ENCODE measurements at places on chromosomes 2 and 18.

DNA sequence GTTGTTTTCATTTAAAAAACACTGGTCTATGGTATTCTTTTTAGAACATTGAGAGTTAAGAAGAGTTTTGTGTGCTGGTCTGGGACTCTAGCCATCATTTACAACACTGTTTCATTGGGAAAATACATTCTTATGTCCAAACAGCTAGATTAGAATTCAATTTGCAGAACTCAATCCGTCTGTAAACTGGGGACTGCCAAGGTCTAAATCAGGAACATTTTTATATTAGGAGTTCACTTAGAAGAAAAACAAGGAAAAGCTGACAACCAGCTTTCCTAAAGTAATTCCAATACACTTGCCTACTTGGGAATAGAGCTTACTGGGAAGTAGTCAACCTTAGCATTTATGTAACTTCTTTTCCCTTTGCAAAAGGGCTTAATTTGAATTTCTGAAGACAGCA, 91.5 kb upstream of the RNF152 start:
- no peak for DNase-seq

DNA sequence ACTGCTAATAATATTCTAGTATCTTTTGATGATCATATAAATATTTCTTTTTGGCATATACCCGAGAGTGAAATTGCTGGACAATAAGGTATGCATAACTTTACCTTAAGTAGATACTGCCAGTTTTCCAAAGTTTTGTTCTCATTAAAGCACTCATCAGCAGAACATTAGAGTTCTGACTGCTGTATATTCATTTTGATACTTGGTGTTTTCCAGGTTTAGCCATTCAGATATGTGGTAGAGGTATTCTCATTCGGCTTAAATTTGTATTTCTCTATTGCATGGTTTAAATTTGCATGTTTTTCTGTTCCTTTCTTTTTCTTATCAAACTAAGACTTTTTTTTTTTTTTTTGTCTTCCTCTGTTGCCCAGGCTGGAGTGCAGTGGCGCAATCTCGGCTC, 18.2 kb downstream of the CYBRD1 start:
- no peak for DNase-seq

DNA sequence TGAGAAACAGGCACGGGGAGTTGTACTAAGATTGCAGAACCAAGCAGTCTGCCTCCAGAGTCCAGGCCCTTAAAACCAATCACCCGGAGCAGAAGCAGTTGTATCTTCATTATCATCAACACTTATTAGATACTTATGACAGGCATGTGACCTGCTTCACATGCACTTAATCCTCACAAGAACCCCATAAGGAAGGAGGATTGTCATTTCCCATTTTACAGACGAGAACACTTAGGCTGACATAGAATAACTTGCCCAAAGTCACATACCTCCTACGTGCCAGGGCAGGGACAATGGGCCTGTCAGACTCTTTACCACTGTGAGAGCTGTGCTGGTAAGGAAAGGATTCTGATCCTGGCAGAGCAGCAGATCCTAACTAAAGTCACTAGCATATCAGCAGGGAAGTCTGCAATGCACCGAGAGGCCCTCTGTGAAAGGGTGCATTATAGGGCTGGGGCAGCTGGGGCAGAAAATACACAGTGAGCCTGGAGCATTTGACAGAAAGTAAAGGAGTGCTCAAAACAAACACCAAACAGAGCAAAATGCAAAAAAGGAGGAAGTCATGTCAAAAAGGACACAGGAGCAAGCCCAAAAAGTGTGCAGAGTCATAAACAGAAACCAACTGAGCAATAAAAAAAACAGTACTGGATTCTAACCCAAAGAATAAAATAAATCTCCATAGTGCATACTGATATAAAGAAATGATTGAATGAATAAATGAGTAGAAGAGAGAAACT, 55.9 kb upstream of the SP3 start:
- DNase-seq = no peak

DNA sequence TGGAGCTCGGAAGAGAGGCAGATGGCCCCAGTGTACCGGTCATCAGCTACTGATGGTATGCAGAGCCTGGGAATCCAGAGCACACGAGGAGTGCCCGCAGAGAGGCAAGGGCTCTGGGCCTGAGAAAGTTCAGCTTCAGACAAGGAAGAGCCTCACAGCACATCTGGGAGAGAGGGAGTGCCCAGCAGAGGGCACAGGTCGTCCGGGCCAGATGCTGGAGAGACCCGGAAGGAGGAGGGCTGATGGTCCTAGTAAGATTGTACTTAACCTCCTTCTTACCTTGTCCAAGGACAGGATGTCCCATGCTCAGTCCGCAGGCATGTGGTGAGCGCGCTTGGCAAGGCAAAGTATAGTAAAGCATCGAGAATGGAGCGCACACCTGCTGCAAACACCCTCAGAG, 24.4 kb upstream of the CHMP1B start:
- DNase-seq = no peak

- peak; percentile 95 for DNase-seq
These were observed 43.2 kb upstream of the ITPRID2 start for GRCh38 chr2:181848261-181848886.

DNA sequence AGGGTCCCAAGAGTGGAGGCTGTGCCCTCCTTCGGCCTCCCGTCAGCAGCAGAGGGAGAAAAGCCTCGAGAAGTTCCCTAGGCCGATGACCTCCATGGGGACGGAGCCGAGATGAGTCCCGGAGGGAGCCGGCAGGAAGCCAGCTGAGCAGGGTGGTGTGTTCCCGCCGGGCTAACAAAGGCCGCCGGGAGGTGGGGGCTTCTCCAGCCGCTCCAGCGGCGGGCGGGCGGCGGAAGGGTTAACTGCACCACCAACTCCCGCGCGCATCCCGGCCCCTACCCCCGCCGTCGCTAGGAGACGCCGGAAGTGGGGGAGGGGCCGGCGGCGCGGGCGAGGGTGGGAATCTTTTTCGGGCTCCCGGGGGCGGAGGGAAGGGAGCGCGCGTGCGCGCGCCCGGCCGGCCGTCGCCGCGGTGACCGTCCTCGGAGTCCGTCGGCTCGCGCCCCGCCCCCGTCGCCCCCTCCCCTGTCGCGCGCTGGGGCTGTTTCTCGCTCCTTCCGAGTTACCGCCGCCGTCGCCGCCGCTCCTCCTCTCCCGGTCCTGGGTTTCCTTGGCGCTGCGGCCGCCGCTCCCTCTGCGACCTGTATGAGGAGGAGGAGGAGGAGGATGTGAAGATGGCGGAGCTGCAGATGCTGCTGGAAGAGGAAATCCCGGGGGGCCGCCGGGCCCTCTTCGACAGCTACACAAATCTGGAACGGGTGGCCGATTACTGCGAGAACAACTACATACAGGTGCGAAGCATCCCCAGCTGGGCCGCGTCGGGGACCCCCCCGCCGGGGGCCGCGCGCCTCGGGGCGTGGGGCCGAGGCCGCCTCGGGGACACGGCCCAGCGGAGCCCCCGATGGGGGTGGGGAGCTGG, at the start of gene ABI2:
Gene ABI2, plus strand, starts transcription at position 494 of the 859 bp plus-strand sequence. Its CDS starts 121 bp downstream, at position 615.
- DNase-seq = peak; percentile 94

- DNase-seq = no peak
These were observed 236.7 kb downstream of the FHOD3 start for GRCh38 chr18:36534154-36534688.

- no peak for DNase-seq
These were observed 1.6 kb downstream of the SLC66A2 start for GRCh38 chr18:79949697-79950487.

- DNase-seq = no peak
These were observed 2.2 kb downstream of the RTP5 start for GRCh38 chr2:241871538-241872312.

DNA sequence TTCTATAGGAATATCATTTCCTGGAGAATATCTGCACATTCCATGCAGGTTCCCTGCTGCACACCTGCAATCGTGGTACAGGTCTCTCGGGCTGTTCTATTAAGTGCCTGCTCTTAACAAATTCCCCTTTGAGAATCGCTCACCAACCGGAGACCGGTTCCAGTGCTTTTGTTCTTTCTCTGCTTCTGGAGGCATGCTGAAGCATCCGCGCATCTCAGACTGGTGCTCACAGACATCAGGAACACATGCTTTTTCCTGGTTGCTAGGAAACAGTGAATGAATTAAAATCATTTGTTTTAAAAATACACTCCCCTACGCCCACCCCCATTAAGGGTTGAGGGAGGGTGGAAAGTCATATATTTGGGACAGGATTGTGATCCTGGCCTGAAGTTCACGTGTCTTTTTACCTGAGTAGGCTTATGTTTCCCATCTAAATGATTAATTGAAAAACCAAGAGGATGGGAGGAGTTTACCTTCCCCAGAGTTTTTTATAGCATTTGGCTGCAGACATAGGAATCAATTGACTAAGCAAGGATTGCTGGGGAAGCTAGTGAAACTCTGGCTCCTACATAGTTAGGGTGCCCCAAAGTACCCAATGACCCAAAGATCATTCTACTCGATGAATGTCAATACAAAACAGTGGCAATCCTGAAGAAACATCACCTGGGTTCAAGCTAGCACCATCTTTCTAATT, at the start of gene C2orf80:
Gene C2orf80, minus strand, starts transcription at position 221 of the 694 bp plus-strand sequence. CDS start 3,044 bp downstream, outside the sequence.
- peak; percentile 29 for DNase-seq

DNA sequence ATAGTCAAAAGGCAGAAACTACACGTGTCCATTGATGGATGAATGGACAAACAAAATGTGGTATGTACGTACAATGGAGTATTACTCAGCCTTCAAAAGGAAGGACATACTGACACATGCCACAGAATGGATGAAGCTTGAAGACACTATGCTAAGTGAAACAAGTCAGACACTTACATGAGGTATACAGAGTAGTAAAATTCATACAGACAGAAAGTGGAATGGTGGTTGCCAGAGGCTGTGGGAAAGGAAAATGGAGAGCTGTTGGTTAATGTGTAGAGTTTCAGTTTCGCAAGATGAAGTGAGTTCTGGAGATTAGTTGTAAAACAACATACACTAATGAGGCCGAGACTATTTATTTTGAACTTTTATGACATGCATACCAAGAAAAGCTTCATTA, 67.4 kb upstream of the EPB41L3 start:
- DNase-seq = no peak

- no peak for DNase-seq
These were observed 8.3 kb upstream of the MTIF2 start for GRCh38 chr2:55277310-55277709.

GRCh38 chr2:98468621-98469236, 24.1 kb downstream of the INPP4A start:
- no peak for DNase-seq

GRCh38 chr2:221553333-221553732, 18.8 kb downstream of the EPHA4 start:
- peak; percentile 38 for DNase-seq

DNA sequence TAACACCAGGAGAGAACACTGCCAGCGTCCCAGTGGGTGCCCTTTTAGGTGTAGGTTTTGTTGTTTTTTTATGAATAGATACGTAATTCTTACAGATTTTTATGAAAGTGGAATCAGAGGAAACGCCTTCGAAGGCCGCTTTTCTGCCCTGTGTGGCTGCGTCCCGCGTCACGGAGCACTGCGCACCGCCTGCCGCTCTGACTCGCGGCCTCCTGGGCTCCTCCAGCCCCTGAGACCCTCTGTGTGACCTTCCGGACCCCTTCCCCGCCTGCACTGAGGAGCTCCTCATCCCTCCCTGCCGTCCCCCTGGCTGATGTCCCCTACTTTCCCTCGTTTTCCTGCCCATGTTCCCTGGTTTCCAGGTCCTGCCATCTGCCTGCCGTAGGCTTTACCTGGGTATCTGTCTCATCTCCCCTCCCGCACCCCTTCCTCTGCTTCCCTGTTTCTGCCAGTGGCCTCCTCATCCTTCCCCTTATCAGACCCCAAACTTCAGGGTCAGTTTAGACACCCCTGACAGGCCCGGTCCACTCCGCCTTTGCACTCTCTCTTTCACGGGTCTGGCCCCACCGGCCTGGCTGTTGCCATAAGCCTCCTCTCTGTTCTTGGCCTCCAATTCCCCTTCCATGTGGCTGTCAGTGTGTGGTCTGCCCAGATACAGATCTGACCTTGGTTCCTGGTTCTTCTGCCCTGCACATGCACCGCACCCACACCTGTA, 32.7 kb downstream of the PDIA6 start:
- DNase-seq = no peak

DNA sequence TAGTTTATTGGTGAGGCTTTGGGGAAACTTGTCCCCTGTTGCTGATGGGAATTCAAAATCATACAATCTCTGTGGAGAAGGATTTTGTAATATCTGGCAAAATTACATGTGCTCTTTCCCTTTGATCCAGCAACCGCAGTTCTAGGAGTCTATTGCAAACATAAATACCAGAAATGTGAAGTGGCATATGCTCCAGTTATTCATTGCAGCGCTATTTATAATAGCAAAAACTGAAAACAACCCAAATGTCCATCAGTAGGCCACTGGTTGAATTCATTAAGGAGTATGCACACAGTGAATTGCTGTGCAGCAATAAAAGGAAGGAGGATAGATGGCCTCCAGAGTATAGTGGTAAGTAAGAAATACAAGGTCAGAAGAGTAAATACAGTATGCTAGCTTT, 76.5 kb downstream of the HNRNPLL start:
- no peak for DNase-seq

- DNase-seq = no peak
These were observed 11.7 kb upstream of the LGALSL start for GRCh38 chr2:64442277-64442676.

DNA sequence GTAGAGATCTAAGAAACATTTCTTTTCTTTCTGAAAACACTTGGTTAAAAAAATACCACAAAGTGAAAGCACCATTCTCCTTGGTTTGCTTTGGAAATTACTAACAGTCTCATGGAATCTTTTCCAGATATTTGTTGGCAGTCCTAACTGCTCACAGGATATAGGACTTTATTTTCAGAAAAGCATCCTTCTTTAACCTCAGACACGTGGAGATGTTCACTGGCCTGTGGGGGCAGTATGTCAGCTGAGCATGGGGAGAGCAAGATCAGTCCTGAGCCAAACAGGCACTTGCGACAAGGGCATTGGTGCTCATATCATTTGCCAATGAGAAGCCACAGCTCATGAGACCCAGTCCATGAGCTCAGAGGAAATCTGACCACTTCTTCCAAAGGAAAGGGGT, 371.9 kb downstream of the NBAS start:
- no peak for DNase-seq

GRCh38 chr2:160257041-160257742, 57.1 kb upstream of the ITGB6 start:
- DNase-seq = no peak

GRCh38 chr18:41881285-41881684, 73.7 kb upstream of the PIK3C3 start:
- DNase-seq = no peak

GRCh38 chr18:30271716-30272115, 770.8 kb downstream of the DSC3 start:
- DNase-seq = no peak

- peak; percentile 20 for DNase-seq
These were observed 198.9 kb downstream of the SMAD7 start for GRCh38 chr18:48751727-48752468.

- DNase-seq = no peak
These were observed 33.5 kb downstream of the CDC42EP3 start for GRCh38 chr2:37637985-37638384.

DNA sequence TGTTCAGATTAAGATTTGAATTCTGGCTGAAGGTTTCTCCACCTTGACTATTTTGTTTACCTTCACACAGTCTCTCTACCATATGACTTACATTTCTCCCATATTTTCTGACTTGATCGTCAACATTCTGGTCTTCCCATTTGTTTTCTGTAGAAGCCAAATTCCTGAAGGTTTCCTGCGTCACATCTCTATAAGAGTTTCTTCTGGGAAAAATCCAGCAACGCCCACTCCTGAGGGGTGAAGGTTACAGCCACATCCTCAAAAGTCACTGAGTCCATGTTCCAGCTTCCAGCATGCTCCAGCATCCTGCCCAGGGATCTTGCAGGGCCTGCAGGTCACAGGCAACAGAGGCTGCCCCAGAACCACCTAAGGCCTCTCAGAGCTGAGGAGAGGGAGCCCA, 47.5 kb downstream of the NBEAL1 start:
- no peak for DNase-seq

GRCh38 chr2:168478206-168478605, 22.1 kb downstream of the CERS6 start:
- DNase-seq = no peak

Measured in DMS79 treated with DMSO at 0.1 percent for 48 hours (cell line).